Activated effector memory CD4-positive, alpha-beta T cell treated with anti-CD3 and anti-CD28 coated beads, Interleukin-2, amount 50 U/mL, for 16 hours (primary cell): ENCODE measurements at places on chromosomes 2 and 18.

DNA sequence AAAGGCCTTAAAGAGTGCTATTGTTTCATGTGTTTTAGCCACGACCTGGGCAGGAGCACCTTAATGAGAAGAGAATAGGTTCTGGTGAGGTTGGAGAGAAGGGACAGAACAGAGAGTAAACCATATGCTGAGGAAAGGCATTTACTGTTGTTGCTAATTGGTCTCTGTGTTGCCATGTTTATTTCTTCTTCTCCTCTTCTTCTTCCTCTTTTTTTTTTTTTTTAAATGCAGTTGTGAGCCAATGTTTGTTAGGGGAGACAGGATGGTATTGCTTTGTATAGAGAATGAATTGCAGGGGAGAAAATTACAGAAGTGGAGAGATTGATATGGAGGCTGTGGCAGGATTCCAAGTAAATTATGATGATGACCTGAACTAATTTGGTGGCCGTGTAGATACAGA is 2.6 kb downstream of the SCN9A start:
- DNase-seq, result no peak

DNA sequence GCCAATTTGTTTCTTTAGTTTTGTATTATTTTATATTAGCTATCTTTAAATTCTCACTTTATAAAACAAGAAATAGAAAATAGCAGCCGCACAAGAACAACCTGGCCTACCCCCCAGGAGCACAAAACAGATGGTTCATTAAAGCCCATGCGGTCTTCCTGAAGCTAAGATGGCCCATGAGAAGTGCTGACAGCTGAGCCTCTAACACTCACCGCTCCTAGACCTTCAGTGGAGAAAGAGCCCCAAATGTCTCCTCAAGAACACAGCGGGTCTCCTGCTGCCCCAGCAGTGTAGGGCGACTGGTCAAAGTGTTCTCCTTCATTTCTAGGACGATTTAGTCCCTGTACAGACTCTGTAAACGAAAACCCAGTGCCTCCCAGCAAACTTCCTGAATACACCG is 45.1 kb downstream of the LPIN2 start:
- no peak for DNase-seq

DNA sequence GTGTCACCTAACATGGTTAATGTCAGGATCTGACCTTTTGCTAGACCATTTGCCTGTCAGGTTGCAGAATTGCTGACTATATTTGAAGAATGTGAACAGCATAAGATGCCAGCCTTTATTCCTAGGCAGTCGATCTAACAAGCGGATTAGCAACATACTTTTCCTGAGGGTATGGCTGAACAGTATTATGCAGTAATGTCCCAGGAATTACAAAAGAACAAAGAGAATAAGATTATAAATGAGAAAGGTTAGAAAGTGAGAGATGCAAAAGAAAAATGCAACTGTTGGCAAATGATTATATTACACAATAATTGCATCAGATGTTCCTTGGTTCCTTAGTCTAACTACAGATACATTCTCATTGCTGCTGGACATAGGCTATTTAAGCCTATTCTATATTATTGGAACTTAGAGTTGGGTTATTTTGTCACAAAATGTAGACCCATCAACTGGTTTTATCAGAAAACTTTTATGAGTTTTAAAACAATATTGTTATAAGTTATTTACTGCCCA is 647.1 kb upstream of the CRIM1 start:
- no peak for DNase-seq

DNA sequence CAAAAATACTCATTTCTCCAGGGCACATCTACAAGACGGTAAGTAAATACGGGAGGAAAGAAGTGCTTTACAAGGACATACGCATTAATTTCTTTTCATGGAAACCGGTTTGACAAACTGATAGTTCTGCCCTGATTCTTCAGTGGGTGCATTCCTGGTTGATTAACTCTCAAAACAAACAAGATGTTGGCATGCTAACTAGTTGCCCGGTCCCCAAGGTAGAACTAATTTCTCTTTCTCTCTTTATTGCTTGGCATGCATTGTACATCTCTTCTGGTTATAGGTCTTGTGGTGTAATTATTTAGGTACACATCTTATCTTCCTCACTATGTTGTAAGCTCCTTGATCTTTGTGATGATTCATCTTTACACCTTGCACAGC is 46.9 kb upstream of the SPATS2L start:
- no peak for DNase-seq

- no peak for DNase-seq
Observed at GRCh38 chr2:101446869-101447268, 28.0 kb downstream of the RFX8 start.

- no peak for DNase-seq
Observed at GRCh38 chr2:11784280-11784679, 37.8 kb downstream of the LPIN1 start.

GRCh38 chr18:70116949-70117348 is 88.5 kb downstream of the RTTN start:
- DNase-seq, result no peak

DNA sequence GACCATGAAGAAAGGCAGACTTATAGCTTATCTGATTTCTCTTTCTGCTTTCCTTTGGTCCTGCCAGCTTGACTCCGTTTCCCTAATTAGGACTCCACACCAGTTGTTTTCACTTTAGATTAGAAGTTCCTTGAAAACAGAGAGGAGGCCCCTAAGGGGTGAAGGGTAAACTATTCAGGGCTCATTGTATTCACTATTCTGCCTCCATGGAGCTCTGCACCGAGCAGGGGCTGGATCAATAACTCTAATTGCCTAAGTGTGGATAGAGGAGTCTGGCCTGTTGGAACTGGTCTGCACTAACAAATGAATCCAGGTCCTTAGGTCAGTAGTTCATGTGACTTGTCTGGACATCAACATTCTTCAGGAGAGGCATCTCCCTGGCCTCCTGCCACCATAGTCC is 36.1 kb upstream of the SKA1 start:
- no peak for DNase-seq

DNA sequence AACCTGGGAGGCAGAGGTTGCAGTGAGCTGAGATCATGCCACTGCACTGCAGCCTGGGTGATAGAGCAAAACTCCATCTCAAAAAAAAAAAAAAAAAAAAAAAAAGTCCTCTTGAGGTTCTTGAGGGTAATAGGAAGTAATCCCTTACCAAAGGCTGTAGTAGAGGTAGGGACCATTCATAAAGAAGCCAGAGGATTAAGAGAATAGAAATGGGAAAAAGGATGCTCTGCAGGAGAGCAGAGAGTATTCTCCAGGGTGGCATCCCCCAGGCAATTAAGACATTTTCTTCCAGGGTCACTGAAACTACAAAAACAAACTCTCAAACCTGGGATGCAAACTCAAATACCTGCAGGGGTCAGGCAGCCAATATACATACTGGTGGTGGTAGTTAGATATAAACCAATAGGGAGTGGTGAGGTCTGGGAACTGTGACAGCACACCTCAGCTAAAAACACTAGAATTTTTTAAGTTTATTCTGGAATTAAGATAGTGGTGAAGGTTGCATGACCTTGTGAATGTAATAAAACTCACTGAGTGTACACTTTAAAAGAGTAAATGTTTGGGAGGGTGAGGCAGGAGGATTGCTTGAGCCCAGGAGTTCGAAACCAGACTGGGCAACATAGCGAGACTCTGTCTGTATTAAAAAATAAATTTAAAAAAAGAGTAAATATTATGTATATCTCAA is 24.7 kb downstream of the RAPH1 start:
- DNase-seq, result no peak

DNA sequence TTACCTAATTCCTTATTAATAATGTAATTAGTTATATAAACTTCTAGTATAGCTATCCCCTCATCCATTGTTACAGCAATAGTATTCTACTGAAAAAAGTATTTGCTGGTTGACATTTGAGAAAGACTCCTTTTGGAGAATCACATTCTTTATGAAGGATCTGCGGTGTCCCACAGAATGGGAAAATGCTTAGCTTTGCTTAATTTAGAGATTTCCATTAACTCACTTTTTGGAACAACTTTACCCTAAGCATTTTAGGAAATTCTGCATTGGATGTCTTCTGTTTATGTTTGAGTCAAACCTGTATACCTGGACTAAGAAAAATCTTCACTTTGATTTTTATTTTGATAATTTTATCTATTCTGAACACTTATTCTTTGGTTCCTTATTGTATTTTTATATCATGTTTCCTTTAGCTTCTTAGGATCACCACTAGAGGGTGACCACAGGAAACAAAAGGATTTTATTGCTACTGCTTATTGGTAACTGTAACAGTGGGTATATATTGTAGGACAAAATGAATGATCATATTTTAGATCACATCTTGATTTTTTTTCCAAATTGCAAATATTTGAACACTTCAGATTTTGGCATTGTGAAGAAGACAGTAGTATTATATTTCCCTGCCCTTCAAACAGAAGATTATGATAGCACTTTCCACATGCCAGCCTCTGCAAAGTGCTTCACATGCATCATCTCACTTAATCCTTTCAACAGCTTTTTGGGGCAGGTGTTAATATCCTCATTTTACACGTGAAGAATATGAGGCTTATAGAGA is 79.6 kb downstream of the MIB1 start:
- no peak for DNase-seq

DNA sequence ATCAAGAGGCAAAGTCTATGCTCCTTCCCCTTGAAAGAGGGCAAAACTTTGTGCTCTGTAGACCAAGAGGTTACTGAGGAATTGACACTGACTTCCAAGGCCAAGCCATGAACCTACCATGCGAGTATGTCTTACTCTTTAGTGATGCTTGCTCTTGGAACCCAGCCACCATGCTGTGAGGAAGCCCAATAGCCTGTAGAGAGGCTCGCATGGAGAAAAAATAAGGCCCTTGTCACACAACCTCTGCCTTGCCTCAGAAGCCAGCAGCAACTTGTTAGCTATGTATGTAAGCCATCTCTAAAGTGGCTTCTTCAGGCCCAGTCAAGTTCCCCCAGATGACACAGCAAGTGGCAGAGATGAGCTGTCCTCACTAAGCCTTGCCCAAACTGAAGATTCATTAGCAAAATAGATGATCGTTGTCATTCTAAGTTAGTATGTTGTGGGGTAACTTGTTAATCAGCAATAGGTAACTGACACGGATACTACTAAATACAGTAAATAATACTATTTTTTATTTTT is 66.1 kb upstream of the RGPD5 start:
- no peak for DNase-seq

DNA sequence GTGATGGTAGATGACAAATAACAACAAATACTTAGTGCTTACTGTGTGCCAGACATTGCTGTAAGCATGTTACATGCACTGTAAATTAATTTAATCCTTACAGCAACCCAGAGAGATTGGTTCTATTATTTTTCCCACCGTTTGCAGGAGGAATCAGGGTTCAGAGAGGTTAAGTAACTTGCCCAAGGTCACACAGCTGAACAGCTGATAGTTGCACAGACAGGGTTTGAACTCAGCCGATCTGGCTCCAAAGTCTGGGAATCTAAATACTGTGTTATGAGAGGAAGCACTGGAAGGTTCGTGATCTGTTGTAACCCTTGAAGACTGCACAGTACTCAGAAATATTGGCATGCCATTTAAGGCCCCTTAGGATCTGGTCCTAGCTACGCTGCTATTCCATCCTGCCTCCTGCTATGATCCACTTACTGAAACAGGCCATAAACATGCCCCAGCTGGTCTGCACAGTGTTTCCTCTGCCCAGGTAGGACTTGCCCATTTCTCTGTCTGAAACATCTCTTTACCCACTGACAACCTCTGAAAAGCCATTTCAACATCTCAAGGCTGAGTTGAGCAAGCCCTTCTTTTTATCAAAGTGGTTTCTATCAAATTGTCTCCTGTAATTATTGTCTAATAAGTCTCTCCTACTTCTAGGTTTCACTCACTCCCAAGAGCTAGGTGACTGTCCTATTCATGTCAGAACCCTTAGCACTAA is 40.4 kb upstream of the MRPL33 start:
- no peak for DNase-seq

DNA sequence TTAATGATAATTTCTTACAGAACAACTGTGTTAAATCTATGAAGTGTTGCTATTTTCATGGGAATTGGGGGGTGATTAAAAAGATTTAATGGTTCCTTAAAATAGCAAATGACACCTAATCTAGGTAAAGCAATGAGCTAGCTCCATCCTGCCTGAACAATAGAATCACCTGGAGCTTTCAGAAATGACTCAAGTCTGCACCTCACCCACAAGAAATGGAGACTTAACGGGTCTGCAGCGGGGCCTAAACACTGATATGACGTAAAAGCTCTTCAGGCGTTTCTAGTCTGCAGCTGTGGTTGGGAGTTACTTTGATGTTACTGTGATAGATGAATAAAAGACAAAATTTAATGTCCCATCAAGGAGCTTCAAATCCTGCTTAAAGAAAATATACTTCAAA is 328.2 kb downstream of the RND3 start:
- no peak for DNase-seq

- DNase-seq, result no peak
Observed at GRCh38 chr2:27135478-27135955, 1.1 kb upstream of the PREB start.

- no peak for DNase-seq
Observed at GRCh38 chr2:205778356-205778755, 96.1 kb downstream of the NRP2 start.

DNA sequence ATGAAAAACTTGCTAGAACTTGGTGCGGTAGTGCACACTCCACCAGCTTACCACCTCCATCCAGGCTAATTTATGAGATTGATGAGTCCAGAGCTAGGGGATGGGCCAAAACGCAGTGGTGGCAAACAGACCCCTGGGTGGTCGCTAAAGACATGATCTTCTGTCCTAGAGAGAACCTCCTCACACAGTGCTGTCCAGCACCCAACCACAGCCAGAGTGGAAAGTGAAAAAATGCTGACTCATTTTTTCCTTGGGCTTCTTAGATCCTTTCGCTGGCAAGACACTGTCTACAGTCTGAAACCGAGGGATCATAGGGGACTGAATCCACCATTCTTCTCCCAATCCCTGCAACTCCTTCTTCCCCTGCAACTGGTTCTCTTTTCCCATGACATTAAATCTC is 4.1 kb downstream of the ANTXR1 start:
- DNase-seq, result no peak

- peak; percentile 78 for DNase-seq
Observed at GRCh38 chr2:85409845-85410583, at the start of gene CAPG. Gene CAPG, minus strand, starts transcription at chr2:85410366. Its CDS starts 8,221 bp downstream, at chr2:85402145.

- DNase-seq, result no peak
Observed at GRCh38 chr2:231357931-231358330, 37.6 kb upstream of the B3GNT7 start.

DNA sequence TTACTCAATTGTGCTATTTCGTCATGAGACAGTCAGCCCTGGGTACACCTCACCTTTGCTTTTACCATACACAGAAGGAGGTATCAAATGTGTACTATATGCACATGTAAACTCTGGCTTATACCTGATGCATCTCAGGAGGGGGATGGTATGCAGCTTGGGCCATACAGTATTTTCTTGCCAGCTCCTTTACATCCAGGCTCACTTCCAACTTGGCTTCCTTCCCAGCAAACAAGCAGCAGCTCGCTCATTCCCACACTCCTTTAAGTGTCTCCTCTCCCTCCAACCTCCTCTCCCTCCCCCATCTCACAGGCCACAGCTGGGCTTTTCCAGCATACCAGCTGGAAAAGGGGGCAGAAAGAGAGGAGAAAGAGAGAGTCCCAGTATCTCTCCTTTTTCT is 9.6 kb downstream of the MARCHF4 start:
- no peak for DNase-seq

GRCh38 chr2:112529757-112530156 is 12.5 kb upstream of the POLR1B start:
- no peak for DNase-seq

- DNase-seq, result no peak
Observed at GRCh38 chr2:196409376-196409775, 230.1 kb upstream of the CCDC150 start.
